NCI-H446 (cell line): ENCODE measurements at places on chromosomes 2 and 18.

- DNase-seq, result no peak
Observed at GRCh38 chr2:17894556-17894955, 16.1 kb downstream of the KCNS3 start.

- DNase-seq, result no peak
Observed at GRCh38 chr2:159131914-159132281, 154.6 kb downstream of the WDSUB1 start.

DNA sequence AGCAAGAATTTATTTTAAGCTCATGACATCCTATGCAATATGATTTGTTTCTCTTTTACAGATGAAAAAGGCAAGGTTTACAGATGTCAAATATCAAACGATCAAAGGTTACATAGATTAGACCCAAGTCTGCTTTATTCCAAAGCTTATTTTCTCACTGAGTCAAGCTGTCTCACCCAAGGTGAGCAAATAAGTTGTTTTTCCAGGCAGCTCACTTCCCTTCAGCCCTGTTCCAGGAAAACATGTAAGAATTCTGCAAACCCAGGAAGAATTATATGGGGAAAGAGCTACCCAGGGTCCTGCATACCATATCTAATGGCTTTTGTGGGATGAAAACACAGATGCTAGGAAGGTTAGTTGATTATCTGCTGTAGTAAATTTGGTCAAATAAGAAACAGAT is 57.7 kb upstream of the SCN9A start:
- no peak for DNase-seq

- no peak for DNase-seq
Observed at GRCh38 chr18:50451100-50451842, 76.4 kb downstream of the SKA1 start.

DNA sequence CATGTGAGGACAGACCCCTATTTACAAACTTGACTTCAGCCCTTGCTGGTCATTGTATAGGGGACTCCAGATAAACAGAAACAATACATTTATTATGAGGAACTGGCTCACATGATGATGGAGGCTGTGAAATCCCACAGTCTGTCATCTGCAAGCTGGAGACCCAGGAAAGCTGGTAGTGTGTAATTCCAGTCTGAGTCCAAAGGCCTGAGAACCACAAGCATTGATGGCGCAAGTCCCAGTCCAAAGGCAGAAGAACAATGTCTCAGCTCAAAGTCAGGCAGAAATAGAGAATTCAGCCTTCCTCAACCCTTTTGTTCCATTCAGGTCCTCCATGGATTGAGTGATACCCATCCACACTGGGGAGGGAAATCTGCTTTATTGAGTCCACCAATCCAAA is 28.1 kb upstream of the SPP2 start:
- no peak for DNase-seq

- no peak for DNase-seq
Observed at GRCh38 chr2:179981085-179981484, 26.0 kb downstream of the CWC22 start.

DNA sequence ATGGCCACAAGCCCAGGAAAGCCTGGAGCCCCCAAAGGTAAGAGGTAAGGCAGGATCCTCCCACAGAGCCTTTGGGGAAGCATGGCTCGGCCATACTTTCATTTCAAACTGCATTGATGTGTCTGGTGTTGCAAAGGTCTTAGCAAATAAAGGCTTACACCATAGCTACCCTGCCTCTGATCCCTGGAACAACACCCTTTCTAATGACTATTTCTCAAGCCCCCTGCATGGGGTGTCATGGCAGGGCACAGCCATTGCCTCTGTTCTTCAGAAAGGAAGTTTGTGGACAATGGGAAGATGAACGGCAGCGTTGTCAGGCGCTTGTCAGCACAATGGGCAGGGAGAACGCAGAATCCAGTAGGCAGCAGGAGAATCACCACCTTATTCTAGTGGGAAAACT is 435.0 kb upstream of the SMIM21 start:
- no peak for DNase-seq

- no peak for DNase-seq
Observed at GRCh38 chr2:237326266-237327171, 87.4 kb downstream of the COL6A3 start.

DNA sequence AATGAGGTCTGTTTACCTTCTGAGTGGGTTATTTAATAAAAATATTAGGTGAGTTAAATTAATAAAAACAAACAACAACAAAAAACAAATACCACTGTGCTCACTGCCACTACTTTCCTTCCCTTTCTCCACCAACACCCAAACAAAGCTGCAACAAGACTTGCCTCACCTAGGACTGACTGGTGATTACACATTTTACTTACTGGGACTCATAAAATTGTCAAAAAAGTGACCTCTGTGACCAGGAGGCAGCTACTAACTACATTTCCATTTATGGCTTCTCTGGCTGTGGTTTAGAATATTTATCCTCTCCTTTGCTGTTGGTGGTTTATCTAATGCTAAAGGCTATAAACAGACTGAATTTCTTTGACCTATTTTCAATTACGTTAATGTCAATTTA is 39.8 kb downstream of the EFEMP1 start:
- DNase-seq, result no peak

- DNase-seq, result no peak
Observed at GRCh38 chr18:70405052-70405451, 116.2 kb downstream of the SOCS6 start.
